Fibroblast of skin of scalp (primary cell): ENCODE measurements at places on chromosomes 7 and 10.

GRCh38 chr7:18889436-18889835 is 228.0 kb downstream of the TWIST1 start:
- no peak for DNase-seq

DNA sequence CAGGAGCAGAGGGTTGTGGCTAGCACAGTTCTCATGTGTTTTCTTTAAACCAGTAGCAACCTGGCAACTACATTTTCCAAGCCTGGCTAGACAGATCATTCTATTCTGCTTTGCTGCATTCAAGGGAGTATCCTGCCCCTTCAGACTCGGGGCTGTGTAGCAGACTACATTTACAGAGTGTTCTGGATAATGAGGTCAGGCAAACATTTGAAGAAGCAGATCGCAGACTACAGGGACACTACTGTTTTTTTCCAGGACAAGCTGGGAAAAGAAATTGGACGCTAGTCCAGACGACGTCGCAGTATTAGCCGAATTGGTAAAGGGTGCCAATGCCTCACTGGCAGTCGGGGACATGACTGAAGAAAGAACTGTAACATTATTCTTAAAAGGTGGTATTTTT is 61.0 kb upstream of the PAPSS2 start:
- DNase-seq, result no peak

DNA sequence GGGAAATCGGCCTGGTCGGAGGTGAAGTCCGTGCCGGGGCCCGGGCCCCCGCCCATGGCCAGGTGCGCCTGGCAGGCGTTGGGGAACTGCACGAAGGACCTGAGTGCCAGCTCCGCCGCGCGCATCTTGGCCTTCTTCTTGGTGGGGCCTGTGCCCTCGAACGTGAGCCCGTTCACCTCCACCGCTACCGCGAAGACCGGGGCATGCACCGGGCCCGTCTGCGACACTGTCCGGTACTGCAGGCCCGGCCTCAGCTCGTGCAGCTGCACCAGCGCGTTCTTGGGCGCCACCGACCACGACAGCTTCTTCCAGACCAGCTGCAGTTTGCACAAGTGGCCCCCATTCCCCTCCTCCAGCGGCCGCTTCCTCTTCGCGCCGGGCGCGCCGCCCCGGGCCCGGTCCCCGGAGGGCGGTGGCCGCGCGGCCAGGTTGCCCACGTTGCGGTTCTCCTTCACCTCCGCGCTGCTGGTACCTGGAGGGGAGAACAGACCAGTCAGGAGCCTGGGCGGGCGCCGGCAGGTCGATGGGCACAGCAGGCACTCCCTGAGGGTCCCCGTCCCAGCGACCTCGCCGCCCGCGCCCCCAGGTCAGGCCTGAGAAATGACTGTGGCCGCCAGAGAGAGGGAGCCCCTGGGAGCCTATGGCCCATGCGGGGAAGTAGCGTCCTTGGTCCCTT is 307.4 kb downstream of the WDR37 start:
- no peak for DNase-seq

GRCh38 chr7:5574770-5575269 is 151.2 kb upstream of the TNRC18 start:
- no peak for DNase-seq

DNA sequence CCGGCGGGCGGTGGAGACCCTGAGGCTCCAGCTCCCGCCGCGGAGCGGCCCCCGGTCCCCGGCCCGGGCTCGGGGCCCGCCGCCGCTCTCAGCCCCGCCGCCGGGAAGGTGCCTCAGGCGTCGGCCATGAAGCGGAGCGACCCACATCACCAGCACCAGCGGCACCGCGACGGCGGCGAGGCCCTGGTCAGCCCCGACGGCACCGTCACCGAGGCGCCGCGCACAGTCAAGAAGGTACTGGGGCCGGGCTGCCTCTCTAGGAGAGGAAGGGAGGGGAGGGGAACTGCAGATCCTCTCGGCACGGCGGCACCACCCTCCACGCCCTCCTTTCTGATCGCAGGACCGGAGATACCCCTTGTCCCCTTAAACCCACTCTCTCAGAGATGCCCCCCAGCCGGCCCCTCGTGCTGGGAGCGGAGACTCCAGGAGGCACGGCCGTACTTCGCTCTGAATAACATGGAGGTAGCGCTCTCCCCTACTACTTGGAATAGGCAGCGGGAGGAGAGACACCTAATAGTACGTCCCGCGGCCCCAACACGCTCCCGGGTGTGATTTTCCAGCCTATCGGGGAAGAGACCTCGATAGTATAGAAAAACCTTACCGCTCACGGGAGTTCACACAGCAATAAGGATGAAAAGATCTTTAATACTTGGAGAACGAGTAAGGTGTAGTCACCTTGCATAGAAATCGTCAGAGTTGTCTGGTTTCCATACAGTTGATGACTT is 538 bp downstream of the AHCYL2 start:
- DNase-seq, result peak; percentile 21

DNA sequence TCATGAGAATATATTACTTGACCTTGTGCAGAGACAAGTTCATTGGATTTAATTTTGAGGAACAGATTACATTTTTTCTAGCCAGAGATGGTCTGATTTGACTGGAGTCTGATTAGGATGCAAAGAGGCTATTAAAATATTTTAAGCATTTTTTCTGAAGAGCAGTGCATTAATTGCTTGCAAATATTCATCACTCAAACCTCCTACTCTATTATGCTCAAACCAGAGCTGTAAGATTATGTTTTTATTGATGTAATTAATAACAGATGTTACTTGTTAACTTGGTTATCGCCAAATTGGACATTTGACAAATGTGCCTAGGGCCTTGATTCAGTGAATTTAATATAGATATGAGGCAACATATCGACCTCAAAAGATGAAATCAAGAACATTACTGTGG is 160.9 kb upstream of the SLC13A1 start:
- DNase-seq, result no peak

GRCh38 chr10:70602665-70603448 is at the start of gene PRF1:
Gene PRF1, minus strand, starts transcription at chr10:70602741. Its CDS starts 1,839 bp downstream, at chr10:70600902.
- no peak for DNase-seq
